Cerebellar nuclear complex (tissue), 1 donor: ENCODE measurements at places on chromosomes 2 and 18.
A peak's percentile ranks its signal among the peaks of the same experiment; 100 is the strongest.

DNA sequence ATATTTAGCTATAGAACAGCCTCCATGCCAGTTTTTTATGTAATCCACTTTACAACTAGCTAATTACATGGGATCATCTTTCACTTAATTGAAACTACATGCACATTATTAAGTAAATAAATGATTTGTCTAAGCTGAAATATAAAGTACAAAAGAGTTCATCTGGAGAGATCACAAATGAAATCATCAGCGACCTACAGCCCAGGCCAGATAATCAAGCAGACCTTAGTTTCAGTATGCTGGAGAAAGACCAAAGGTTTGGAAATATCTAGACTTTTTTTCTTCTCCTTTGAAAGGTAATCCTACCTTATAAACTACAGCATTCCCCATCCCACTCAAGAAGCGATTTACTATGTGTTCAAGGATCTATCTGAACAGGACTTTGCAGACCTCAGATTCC lies 26.5 kb downstream of the FIGN start:
- no peak for DNase-seq

DNA sequence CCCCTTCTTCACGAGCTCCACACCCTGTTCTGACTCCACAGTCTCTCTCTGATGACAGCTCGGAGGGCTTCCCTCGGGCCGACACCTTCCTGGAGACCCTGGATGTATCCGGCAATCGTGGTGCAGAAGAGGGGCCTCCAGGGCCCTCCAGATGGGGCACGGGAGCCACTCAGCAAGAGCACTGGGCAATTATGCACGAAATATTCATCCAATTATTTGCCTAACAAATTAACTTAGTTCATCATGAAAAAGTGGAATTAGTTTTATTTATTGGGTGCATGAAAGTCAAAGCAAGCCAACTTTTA lies 277.3 kb upstream of the HDAC4 start:
- no peak for DNase-seq

- no peak for DNase-seq
Measured at GRCh38 chr2:234714711-234715110, 217.8 kb upstream of the ARL4C start.

DNA sequence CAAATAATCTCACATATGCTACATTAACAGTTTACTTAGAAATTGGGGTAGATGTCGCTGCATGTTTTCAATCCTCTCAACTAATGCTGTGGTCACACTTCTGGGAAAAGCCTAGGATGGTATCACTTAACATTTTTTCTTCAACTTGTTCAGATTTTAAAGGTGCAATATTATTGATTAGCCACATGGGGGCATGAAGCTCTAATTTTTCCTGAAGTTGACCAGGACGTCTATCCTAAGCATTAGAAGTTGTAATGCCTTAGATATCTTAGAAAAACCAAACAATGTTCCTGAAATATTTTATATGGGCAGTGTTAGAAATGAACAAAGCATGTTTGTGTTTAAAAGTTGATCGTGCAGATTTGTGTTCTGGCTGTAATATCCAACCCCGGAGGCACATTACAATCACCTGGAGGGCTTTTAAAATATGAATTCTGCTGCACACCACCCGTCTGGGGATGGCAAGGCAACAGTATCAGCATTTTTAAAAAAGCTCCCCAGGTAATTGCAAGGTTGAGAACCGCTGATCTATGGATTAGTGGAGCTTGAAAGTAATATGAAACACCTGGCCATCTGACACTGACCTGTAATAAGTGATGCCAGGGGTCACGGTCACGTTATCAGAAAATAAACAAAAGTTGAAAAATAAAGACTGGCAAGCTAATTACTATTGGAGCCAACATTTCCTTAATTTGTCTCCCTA lies 100.5 kb upstream of the LMAN1 start:
- no peak for DNase-seq

DNA sequence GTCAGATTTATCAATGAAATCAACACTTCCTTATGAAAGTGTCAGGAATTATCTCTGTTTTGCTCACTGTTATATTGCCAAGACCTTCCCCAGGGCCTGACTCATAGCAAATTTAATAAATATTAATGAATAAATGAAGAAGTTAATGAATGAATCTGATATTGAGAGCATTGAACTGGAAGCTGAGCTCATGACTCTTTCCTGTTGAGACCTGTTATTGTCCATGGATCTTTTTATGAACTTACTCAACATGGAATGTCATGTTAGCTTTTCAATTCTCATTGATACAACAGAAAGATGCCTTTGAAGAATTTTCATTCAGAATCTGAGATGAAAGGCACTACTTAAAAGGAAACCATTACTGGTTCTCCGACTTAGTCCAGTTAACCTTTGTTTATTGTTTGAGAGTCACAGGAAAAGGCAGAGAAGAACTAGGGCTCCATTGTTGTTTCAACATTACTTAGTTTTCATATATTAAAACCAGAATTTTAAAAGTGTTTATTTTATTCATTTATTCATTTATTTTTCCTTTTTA lies 90.4 kb upstream of the UNC80 start:
- DNase-seq, result no peak

- DNase-seq, result no peak
Measured at GRCh38 chr2:188786368-188786841, 187.8 kb upstream of the COL3A1 start.

GRCh38 chr2:120344214-120344975 lies 1.5 kb upstream of the INHBB start:
- no peak for DNase-seq

GRCh38 chr2:162749994-162750393 lies 88.6 kb downstream of the KCNH7 start:
- no peak for DNase-seq

DNA sequence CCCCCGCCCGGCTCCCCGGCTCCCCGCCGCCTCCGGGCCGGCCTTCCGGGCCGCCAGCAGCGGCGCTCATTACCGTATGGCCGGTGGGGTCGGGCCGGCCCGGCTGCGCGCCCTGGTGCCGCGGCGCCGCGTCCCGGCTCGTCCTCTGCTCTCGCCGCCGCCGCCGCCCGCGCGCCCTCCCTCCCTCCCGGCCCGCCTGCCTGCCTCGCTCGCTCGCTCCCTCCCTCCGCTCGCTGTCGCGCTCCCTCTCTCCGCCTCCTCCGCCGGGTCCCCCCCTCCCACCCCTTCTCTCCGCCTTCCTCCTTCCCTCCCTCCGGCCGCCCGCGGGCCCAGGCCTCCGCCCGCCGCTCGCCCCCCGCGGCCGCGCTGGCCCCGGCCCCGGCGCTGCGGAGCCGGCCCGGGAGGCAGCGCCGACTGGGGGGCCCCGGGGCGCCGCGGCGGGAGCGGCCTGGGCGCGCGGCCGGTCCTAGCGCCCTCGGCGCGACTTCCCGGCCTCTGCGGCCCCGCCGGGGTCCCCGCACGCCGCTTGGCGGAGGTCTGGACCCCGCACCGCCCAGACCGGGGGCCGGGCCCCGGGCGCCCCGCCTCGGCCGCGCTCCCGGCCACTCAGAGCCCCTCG lies at the start of gene DNMT3A:
DNMT3A (minus strand) TSS at position 173 of the 619 bp plus-strand sequence. CDS start 27,941 bp downstream, outside the sequence.
- DNase-seq, result no peak

GRCh38 chr2:168642873-168643272 lies 159.6 kb upstream of the NOSTRIN start:
- DNase-seq, result no peak

GRCh38 chr18:13398631-13399030 lies 180.1 kb downstream of the LDLRAD4 start:
- DNase-seq, result no peak

- DNase-seq, result no peak
Measured at GRCh38 chr18:10141559-10141958, 227.7 kb downstream of the VAPA start.

- DNase-seq, result no peak
Measured at GRCh38 chr2:165627470-165627869, 158.0 kb downstream of the CSRNP3 start.

- DNase-seq, result peak; percentile 8
Measured at GRCh38 chr2:54803783-54804751, 80.6 kb downstream of the EML6 start.

DNA sequence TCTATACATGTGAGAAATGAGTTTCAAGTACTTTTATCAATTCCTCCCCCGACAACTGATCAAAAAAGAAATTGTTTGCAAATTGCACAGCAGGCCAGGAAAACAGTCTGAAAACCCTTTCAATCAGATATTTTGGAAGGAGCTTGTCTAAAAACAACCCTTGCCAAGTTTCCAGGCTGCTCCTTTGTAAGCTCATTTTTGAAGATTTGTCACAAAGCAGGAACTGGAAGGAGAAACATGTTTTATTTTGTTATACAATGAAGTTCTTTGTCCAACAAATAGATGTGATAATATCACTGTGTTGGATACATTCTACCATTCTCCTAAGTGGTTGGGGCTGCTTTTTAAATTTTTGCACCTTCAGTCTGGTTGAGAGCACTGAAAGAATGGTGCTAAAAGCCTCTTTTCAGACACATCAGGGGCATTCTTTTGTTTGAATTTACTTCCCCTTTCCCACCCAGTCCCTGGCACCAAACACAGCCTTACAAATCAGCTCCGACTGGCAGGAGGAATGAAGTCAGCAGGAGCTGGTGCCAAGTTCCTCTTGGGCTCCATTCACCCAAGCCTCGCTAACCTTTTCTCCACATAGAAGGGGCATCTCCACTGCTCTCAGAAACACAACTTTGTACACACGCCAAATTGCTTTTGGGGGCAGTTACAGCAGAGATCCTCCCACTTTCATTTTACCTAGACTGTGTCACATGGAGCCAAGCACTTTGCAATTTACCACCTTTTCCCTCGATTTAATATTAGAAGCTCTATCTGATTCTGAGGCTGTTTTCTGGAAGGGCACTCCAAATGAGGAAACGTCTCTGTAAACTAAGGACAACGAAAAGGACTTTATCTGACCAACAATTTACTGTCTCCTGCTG lies 88.0 kb downstream of the C1D start:
- DNase-seq, result no peak

DNA sequence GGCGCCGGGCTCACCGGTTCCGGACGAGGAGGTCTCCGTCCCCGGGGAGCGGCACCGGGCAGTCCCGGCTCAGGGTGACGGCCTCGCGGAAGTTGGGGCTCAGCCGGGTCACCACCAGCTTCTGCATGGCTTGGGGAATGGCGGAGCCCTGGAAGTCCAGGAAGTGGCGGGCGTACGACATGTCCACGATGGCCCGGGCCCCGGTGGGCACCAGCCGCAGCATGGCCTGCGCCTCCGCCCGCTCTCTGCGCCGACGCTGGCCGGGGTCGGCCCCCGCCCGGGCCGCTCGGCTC lies 157 bp downstream of the PTGR3 start:
- DNase-seq, result no peak

GRCh38 chr2:1614564-1614963 lies 129.8 kb downstream of the PXDN start:
- no peak for DNase-seq

GRCh38 chr2:165843351-165843750 lies 49.3 kb upstream of the GALNT3 start:
- no peak for DNase-seq

DNA sequence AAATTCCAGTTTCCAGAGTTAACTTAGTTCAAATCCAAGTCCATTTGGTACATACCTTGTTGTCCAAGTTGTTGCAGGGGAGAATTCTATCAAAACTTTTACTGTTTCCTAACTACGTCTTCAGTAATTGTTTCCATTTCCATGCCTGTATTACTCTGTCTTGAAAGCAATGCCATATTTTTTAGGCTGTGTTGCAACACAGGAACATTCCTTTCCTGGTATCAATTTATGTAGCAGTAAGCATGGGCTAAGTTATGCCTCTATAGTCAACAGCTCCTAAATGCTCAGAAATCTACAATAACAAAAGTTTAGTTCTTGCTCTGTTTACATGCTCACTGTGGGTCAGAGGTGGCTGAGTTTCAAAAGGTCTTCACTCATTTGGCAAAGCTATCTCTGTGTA lies 1943.8 kb upstream of the PIK3C3 start:
- DNase-seq, result no peak

GRCh38 chr2:30622452-30622851 lies 175.4 kb downstream of the LCLAT1 start:
- DNase-seq, result no peak

GRCh38 chr18:63207835-63208234 lies 111.7 kb downstream of the BCL2 start:
- DNase-seq, result no peak

- DNase-seq, result no peak
Measured at GRCh38 chr2:158928965-158929364, 39.5 kb upstream of the TANC1 start.

DNA sequence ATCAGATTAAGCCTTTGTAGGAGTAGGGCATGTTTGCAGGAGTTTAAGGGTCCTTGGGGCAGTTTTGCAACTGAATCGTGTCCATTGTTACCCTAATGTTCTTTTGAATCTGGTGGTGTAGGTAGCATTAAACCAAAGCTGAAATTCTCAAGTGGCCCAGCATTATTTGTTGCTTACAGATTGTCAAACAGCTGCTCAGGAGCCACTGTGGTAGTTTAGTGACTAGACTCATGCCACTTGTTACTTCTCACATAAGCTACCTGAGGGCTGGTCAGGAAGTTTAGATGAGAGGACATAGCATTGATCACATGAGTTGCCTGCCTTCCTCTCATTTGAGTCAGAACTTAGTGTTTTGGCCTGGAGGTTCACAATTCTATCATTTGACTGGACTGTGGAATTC lies 157.6 kb downstream of the HAUS1 start:
- DNase-seq, result no peak

DNA sequence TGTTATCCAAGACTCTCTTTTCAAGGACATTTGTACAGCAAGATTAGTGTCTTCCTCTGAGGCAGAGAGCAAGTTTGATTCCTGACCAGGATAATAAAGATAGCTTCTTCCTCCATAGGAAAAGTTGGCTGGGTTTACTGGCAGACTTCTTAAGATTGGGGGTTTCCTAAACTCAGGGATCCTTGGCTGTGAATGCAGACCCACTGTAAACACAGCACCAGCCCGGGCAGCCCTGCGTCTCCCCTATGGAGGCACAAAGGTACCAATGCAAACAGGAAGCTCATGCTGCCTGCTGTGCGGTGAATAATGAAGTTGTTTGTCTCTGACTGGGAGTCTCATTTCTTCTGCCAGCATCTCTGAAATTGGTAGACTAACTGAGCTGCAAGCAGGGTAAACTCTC lies 96.2 kb upstream of the ARHGAP28 start:
- DNase-seq, result no peak

DNA sequence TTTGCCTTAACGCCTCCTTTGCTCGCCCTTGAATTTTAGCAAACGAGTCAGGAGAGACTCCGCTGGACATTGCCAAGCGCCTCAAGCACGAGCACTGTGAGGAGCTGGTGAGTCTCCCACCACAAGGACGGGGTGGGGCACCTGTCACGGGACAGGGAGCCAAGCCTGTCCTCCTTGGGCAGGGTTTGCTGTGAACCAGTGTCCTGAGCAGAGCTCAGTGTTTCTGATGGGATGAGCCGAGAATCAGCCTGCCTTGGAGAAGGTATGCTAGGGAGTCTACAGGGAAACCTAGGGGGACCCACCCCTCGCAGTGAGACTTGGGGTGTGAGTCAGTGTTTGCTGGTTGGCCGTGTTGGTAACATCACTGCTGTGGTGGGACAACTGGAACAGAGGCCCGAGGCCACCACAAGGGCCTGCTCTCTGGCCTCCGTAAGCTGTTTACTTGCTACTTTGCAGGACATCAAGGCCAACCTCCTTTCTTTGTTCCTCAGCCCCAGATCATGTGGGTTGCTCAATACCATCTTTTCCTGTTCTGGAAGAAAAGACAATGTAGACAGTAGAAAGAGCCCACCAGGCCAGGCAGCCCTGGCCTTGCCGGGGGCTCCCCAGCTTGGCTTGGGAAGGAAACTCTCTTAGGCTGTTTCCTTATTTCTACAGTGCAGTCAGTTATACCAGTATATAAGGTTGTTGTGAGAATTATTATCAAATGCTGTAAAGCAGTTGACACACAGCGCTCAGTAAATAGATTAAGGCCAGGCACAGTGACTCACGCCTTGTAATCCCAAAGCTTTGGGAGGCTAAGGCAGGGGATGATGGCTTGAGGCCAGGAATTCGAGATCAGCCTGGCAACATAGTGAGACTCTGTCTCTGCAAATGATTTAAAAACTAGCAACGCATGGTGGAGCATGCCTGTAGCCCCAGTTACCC lies 42.4 kb downstream of the ITGB1BP1 start:
- no peak for DNase-seq
